ENCODE measurements at places on chromosomes 3 and 15.

- no peak for DNase-seq
These were observed 331.9 kb upstream of the WNT5A start for GRCh38 chr3:55819005-55819404.

GRCh38 chr3:39127269-39127907, 19.9 kb downstream of the TTC21A start:
- DNase-seq, result no peak

DNA sequence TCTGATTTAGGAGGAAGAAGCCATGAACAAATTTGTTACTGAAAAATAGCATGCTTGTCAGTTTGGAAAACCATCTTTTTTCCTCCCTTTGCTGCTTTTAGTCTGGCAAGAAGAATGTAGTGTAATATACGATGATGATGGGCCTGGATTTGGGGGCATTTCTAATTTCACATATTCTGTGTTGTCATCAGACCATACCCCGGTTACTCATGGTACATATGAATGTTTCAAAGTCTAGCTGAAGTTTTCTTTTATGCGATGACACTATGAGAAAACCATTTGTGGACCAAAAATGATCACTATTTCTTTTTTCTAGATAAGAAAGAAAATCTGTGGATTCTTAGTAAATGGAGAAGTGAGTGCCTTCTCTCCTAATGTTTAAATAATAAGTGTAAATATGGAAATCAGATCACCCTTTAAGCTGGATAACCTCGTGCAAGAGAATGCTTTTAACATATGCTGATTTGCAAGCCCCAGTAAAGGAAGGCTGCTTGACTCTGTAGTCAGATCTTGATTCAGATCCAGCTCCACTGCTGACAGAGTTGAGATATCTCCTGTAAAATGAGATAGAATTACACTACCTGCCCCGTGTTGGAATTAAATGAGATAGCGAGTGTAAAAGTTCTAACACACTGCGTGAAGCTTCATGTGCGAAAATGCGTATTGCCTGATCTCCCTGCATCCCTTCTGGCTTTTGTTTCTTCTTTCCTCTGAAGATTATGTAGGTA, 3.0 kb downstream of the MEF2A start:
- no peak for DNase-seq

GRCh38 chr3:18019161-18019495, 276.7 kb upstream of the TBC1D5 start:
- DNase-seq, result no peak

GRCh38 chr3:97914388-97914787, 57.8 kb downstream of the RIOX2 start:
- DNase-seq, result no peak

- DNase-seq, result no peak
These were observed 11.6 kb upstream of the DPH6 start for GRCh38 chr15:35557544-35557943.

DNA sequence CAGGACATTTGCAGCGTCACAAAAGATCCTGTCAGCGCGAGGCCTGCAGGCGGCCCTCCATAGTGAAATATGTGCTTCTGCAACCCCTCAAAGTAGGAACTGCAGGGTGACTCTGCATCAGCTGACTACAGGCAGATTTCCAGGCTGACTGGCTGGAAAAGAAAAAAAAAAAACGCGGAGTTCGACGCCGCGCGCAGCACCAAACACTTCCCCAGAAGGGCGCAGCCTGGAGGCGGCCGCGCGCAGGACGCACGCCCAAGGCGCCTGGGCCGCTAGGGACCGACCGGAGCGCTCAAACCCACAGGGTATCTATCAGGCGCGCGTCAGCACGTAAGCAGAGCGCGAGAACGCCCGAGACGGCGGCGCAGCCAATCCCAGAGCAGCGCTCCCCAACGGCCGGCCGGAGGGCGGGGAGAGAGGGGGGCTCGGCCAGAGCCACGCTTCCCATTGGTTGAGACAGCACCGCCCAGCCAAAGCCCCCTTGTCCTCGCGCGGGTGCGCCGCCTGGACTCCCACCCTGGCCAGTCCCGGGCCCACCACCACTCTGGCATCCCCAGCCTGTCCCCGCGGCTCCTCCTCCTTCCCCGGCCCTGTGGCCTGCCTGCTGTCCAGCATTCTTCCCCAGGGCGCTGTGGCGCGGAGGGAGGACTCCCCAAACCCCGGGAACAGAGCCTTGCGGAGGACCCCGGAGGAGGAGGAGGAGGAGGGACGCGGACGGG, 1.0 kb downstream of the BDH1 start:
- DNase-seq, result peak; percentile 97

- no peak for DNase-seq
These were observed 601.0 kb upstream of the ADAMTS9 start for GRCh38 chr3:65288776-65289175.

GRCh38 chr3:55631766-55632331, 144.7 kb upstream of the WNT5A start:
- DNase-seq, result no peak

GRCh38 chr15:25087137-25087536, 132.3 kb downstream of the SNRPN start:
- DNase-seq, result no peak

GRCh38 chr3:62615258-62615849, 242.0 kb upstream of the FEZF2 start:
- no peak for DNase-seq

GRCh38 chr3:64063207-64063982, 40.1 kb upstream of the PSMD6 start:
- no peak for DNase-seq

DNA sequence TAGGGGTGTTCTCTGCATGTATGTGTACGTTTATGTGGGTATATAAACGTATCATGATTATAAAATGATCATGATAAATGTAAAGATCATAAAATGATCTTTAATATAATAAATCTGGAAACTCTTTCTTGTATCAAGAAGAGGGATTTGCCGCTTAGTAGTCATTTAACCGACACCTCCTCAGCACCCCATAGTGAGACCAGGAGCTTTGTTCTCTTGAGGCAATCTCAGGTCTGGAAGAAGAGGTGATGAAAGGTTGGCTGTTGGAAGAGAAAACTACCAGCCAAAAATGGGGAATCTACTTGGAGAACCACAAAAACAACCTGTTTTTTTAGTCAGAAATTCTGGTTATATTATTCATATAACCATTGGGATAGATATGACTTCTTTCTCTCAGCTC, 38.7 kb downstream of the TGFBR2 start:
- no peak for DNase-seq

- DNase-seq, result no peak
These were observed 710 bp downstream of the TJP1 start for GRCh38 chr15:29821416-29822099.

DNA sequence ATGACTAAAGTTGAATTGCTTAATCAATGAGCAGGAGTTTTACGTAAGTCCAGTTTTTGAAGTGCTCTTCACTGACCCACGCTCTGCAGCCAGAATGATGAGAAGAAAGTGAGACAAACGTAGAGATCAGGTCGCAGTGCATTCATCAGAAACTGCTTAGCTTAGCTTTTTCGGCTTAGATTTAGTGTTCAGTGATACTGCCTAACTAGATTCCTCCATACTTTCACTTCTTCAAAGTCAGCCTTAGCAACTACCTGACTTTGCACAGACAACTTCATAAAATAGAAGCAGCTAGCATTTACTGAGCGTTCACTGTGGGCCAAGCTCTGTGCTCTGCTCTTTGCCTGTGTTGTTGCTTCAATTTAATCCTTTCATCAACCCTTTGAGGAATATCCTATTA, 116.1 kb downstream of the KCNH8 start:
- DNase-seq, result no peak

DNA sequence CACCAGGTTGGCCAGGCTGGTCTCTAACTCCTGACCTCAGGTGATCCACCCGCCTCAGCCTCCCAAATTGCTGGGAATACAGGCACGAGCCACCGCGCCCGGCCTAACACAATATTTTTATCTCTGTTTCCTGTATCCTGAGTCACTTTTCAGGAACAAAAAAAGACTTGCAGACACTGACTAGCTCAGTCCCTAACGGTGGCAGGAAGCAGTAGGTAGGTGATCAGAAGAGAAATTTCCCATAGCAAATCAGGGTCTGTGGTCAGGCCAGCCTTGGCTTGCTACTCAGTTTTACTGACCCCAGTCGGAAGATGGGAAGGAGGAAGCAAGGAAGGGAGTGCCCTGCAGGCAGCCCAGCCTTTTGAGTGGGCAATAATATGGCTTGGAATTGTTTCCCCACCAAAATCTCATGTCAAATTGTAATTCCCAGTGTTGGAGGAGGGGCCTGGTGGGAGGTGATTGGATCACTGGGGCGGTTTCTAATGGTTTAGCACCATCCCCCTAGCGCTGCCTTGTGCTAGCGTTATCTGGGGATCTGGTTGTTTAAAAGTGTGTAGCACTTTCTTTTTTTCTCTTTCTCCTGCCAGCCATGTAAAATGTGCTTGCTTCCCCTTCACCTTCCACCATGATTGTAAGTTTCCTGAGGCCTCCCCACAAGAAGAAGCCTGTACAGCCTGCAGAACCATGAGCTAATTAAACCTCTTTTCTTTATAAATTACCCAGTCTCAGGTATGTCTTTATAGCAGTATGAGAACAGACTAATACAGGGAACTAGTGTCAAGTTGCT, 19.5 kb upstream of the CDCP1 start:
- DNase-seq, result no peak

DNA sequence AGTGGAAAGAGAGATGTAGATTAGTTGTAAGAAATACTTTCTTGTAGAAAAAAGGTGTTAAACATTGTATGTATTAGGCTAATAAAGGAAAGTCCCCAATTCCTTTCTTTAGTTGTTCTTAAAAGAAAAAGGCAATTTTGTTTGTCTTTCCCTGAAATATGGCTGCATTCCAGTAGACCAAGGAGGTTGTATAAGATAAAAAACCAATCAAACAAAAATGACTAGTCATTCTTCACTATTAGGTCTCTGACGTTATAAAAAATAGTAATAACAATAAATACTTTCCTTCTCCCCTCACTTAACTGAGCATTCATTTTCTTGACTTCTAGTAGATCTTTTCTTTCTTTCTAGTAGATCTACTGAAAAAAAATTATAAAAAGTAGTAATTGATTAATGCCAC, 8.6 kb upstream of the PPM1L start:
- DNase-seq, result no peak

DNA sequence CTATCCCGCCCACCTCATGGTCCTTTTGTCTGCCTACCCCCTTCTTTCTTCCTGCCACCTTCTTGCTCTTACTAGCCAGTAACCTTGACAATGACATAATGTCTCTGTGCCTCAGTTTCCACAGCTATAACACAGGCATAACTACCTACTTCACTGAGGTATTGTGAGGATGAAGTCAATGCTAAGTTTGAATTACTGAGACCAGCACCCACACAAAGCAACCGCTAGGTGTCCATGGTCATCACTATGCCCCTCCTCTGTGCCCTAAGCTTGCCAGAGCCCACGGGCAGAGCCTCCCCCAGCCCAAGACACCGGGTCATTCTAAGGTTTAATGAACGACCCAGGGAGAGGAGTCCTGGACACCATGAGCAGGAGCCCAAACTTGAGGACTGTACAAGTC, 101.6 kb downstream of the OXNAD1 start:
- DNase-seq, result no peak

- no peak for DNase-seq
These were observed 513.2 kb upstream of the TBL1XR1 start for GRCh38 chr3:177710506-177710905.

DNA sequence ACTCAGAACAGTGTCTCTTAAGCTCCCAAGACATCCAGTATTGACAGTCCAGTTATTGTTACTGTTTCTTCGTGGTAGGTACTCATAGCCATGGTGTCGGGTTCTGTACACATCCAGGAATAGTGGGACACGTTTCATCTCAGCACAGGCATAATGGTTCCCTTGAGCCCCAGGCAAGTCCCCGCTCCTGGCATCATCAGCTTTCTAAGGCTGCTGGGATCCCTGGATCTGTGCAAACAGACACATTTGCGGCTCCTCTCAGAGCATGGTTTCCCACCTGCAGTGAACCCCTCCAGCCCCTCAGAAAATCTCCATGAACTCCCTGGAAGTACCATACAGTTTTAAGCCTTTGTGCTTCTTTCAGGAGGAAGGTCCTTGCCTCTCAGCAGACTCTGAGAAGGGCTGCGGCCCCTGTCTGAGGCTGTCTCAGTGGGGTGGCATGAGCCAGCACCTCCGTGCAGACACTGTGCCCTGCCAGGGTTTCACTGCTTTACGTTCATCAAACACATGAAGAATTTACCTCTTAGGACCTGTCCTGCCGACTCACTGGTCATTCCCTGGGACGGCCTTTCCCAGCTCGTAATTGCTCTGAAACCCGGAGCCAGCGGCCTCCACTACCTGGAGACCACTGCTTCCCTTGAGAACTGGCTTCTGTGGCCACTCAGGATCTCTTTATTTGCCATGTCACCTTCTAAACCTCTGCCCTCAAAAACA, 124.9 kb downstream of the LRRK1 start:
- no peak for DNase-seq

DNA sequence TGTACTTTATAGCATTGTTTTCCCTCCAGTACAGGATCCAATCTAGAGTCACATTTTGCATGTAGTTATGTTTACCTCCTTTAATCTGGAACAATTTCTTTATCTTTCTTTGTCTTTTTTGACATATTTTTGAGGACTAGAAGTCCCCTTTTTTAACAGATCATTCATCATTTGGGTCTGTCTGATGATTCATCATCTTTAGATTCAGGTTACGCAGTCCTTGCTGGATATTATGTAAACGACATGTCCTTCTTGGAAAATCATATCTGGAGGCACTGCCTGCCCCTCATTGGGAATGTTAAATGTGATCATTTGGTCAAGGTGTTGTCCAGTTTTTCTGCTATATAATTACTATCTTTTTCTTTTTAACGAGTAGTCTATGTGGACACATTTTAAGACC, 18.3 kb downstream of the TGM4 start:
- DNase-seq, result no peak

DNA sequence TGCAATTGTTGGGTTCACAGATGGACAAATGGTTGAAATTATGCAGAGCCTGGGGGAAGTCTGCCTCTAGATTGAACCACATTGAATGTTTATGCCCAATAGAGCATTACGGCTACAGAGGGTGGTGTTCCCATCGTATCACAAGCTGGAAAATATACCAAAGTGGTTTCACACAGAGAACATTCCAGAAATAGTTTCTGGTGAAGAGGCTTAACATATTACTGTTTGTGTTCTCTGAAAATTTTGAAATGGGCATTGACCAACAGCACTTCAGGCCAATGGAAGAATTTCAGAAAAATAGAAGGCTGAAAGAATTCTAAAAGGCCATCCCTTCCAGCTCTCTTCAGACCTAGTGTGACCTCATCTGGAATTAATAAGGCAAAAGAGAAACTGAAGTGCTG, 203.9 kb downstream of the NEK10 start:
- DNase-seq, result no peak

DNA sequence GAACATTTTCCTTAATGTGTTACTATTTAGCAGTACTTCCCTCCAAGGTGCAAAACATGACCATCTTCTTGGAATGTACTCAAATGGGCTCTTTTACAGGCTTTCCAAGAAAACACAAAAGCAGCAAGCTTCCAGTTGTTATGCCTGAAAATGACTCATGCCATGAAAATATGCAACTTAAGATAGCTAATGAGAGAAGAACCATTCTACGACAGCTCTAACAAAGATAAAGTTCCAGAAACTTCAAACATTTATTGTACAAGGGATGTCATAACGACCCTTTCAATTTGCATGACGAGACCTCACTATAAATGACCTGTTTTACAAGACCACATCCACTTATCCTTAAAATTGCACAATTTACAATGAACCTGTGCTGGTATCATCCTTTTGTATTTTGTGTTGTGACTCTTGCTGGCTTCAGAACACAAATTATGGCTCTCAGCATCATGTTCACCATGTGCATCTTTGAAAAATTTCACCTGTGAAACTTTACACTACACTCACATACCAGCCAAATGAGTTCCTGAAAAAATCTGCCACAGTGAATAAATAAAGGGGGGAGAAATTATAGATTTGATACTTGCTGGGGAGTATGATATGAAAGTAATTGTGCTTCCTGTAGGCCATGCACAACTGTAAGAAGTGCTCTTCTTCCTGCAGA, 433.7 kb downstream of the MAGI1 start:
- DNase-seq, result peak; percentile 8
